ENCODE measurements at places on chromosomes 3 and 15. TPM values are rescaled to one million over a fixed set of nuclear protein-coding genes. Genes with fewer than 3 reads are reported as not detected.

HIGD2B gene
- total RNA-seq, result not detected

SNURF gene
- total RNA-seq, result 19.6 TPM

HGD gene
- not detected for total RNA-seq

AVEN gene
- total RNA-seq, result 16.8 TPM

SYNM gene
- 105 TPM for total RNA-seq

C3orf20 gene
- total RNA-seq, result not detected

TMCO5A gene
- total RNA-seq, result not detected

CMTM8 gene
- 1.7 TPM for total RNA-seq

PTPRG gene
- total RNA-seq, result 6.7 TPM

SRGAP3 gene
- total RNA-seq, result 2.3 TPM

GPR62 gene
- under 0.01 TPM for total RNA-seq

PLA2G4E gene
- total RNA-seq, result not detected

TIMP4 gene
- 0.51 TPM for total RNA-seq

GP5 gene
- 0.13 TPM for total RNA-seq

INSYN1 gene
- total RNA-seq, result 0.51 TPM

ANKRD63 gene
- total RNA-seq, result not detected

SCG5 gene
- total RNA-seq, result 0.39 TPM

ARGFX gene
- not detected for total RNA-seq

SLC24A5 gene
- total RNA-seq, result not detected

Data from dermis microvascular lymphatic vessel endothelial cell (primary cell).